ENCODE measurements at places on chromosomes 1 and 21.

DNA sequence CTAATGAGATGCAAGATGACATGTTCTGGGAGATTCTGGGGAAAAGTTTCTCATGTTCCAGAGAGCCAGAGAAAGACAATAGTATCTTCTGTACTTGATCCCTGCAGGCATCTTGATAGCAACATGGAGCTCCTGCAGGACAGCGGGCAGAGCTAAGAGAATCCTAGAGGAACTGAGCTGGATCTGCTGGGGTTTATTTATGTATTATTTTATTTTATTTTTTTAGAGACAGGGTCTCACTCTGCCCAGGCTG is 22.7 kb upstream of the SCAF4 start:
- DNase-seq, result no peak

DNA sequence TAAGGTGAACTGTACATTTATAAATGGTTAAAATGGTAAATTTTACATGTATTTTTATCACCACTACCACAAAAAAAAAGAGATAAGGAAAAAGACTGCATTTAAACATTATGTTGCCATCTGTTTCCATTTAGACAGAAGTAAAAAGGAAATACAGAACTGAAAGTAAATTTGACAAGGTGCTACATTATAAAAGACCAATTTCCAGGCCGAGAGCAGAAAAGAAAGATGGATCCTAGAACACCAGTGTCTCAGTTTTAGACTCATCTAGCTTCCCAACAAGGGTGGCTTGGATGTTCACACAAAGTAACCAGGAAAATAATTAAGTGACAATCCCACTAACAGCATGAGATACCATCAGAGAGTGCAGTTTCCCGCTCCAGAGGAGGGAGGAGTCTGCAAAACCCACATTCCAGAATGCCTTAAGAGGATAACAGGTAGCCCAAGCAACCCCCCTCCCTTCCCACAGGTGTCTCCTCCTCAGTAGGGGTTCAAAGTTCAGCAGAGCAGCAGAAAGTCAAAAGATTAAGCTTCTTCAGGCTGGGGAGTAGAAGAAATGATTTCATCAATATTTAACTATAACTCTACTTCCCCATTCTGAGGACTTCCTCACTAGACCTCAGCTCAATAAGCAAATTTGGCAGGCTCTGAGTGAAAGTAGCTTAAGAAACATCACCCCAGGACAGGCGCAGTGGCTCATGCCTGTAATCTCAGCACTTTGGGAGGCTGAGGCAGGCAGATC is 11.8 kb downstream of the TPM3 start:
- no peak for DNase-seq

DNA sequence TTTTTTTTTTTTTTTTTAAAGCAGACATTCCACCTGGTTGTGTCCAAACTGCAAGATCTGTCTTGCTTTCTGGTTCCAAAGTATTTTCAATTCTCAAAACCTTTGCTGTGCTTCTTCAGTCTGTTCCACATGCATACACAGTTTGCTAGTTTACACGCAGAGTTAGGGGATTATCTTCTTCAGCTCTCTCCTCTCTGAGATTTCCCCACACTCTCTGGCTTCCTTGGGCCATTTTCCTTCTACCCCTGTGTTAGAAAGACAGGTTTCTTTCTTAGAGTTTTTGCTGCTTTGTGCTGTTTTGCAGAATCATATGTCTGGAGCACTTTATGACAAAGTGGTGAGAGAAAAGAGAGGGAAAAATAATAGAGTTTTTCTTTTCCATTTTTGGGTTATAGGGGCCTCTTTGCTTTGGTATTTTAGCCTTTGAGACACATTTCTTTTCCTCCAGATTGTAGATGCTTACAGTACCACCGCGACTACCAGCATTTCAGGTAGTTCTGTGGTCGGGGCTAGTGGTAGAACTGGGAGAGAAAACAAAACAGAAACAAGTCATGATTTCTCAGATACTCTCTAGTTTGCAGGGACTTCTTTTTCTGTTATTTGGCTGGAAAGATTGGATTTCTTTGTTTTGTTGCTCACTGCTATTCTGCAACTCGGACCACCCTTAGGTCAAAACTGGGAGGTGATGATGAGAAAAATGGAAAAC is 66.3 kb downstream of the RABGAP1L start:
- DNase-seq, result no peak

DNA sequence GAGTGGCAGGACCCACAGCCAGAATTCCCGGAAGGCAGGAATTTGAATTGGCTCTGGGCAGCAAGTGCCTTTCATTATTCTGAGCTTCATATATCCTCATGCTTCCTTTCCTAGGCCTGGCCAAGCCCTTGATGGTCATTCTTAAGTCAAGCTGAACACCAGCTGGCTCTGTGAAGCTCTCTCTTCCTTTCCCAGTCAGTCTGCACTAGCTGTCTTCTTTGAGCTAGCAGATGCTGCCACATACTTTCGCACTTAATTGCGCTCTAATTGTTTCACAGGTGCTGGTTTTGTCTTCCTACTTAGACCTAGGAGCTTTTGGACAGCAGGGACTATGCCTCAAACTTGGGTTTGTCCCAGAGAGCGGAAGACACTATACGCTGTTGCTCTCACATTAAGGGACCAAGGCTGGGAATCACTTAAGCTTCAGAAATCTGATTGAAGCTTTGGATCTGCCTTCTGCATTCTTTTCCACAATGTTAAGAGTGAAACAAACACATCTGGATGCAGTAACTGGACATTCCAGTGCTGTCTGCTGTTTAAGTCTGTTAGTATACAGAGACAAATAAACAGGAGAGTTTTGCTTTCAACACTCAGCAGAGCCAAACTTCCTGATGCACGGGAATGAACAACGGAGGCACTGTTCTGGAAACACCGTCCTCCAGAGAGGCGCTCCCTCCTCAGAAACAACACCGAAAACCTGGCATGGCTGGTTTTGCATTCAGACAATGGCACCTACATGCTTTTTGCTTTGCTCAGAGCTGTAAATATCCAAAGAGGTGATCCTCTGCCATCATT is 2.2 kb downstream of the TLR5 start:
- DNase-seq, result no peak

- DNase-seq, result no peak
These were observed 114.3 kb upstream of the FMN2 start for GRCh38 chr1:239977416-239977815.

DNA sequence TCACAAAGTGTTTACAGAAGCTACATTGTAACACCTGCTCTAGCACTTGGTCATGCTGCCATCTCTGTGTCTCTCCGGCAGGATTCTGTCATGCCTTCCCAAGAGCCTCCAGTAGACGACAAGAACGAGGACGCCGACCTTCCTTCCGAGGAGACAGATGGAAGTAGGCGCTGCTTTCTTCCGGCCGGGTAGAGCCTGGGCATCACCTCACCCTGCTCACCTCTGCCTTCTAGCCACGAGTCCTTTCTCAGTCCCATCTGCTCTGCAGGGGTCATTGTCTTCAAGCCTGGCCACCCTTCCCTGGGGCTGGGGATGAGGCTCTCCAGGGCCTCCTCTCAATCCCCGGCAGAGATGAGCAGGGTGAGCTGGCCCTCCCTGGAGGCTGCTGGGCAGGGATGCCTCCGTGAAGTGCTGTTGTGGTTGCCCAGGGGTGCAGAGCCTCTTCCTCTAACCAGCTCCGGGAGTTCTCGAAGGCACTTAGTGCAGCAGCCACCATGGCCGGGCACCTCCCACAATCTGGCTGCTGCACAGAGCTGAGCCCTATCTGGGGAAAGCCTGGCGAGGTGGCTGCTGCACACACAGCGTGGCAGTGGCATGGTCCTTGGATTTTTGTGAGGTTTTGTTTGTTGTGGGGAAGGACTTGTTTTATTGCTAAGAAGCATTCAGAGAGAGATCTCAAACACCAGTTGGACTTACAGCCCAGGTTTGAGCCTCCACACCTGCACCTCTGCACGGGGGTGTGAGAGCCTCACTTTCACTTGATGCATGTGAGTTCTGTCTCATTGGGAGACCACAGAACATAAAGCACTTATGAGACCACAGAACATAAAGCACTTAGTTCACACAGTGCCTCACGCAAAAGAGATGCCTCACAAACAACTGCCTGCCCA is 48.4 kb downstream of the FAAP20 start:
- no peak for DNase-seq

DNA sequence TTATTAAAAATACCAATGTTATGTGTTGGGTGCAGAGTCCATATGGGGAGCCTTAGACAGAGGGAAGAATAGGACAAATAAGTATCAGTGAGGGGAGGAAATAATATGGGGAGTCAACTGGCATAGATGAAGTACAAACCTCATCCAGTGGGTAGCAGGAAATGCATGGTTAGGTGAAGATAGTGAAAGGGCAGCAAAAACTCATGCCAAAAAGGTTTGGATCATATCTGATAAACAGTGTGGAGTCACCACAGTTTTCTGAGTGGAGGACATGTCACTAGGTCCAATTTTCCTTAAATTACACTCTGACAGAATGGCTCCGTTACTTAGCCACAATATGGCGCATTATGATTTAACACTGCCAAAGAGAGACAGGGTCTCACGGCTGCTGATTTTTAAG is 10.3 kb downstream of the DUSP23 start:
- DNase-seq, result no peak

DNA sequence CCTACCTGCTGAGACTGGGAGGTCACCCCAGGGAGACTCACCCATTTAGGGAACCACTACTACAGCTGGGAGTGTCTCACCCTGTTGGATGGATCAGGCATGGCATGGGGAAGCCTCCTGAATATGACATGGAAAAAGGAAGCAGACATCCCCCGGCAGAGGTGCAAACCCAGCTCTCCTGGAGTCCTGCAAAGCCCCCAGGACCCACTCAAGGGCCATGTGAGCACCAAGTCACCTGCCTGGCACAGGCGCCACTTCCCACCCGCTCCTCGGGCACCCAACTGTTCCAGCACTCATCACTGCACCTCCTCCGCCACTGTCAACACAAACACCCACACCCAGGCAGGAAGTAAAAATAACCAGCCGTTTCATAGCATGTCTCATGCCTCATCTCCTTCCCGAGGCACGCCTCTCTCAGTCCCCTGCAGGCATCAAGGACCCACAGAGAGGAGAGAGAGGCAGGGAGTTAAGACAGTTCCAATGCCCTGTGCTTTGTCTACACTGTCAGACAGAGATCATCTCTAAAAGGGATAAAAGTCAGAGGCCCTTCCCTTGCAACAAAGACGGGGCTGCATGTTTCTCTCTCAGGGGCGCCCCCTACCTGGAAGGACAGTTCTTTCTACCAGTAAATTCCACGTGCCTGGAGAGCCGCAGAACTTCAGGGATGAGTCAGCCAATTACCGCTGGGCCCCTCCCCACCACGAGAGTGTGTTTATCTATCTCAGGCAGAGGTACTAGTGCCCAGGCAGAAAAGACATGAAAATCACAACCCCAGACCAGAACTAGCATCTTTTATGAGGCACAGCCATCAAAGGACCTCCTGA is 150.1 kb upstream of the SOD1 start:
- no peak for DNase-seq

GRCh38 chr21:44765231-44766013 is 36.2 kb downstream of the UBE2G2 start:
- no peak for DNase-seq

DNA sequence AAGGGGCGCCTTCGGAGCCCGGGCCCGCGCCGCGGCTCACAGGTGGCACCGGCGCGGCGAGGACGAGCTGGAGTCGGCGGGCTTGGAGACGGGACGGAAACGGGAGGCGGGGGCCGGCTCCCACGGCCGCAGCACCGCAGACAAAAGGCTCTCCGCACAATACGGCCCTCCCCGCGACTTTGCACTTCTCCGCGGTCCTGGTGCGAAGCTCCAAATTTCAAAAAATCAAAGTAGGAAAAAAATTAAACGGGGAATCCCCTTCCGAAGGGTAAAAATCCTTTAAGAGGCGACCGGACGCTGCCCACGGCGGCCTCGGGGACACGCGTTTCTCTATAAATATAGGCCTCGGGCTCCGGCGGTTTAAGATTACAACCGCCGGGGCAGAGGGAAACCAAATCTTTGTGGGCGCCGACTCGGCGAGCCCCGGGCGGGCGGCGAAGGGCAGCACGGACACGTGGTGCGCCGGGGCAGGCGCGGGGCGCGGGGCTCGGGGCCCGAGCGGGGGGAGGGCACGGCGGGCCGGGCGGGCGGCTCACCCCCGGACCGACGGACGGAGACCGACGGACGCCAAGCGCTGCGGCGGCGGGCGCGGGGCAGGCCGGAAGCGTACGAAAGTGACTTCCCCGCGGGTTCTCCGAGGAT is 453 bp downstream of the PABPC4 start:
- DNase-seq, result no peak
